ENCODE measurements at places on chromosomes 13 and 19. TPM values are rescaled to one million over a fixed set of nuclear protein-coding genes. Genes with fewer than 3 reads are reported as not detected.

- no peak for DNase-seq
Measured at GRCh38 chr13:110411688-110412059, 104.6 kb downstream of the COL4A2 start.

DNA sequence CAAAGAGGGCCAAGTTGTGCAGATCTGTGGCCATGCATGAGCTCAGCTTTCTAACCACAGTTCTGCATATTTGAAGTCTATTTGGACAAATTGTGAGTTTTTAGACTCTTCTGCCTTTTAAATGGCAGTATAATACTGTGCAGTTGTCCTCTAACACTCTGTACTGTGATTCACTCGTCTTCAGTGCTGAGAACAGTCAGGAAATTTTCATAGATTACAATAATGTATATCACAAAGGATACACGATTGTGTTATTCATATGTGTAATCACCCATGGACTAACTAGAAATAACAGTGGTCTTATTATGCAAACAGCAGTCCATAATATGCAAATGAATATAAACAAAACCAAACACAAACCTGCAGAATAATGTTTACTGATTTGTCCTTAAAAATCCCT is 259.1 kb downstream of the PCDH9 start:
- DNase-seq, result no peak

- peak; percentile 74 for DNase-seq
Measured at GRCh38 chr19:46529622-46530451, 34.2 kb upstream of the PNMA8B start.

DNA sequence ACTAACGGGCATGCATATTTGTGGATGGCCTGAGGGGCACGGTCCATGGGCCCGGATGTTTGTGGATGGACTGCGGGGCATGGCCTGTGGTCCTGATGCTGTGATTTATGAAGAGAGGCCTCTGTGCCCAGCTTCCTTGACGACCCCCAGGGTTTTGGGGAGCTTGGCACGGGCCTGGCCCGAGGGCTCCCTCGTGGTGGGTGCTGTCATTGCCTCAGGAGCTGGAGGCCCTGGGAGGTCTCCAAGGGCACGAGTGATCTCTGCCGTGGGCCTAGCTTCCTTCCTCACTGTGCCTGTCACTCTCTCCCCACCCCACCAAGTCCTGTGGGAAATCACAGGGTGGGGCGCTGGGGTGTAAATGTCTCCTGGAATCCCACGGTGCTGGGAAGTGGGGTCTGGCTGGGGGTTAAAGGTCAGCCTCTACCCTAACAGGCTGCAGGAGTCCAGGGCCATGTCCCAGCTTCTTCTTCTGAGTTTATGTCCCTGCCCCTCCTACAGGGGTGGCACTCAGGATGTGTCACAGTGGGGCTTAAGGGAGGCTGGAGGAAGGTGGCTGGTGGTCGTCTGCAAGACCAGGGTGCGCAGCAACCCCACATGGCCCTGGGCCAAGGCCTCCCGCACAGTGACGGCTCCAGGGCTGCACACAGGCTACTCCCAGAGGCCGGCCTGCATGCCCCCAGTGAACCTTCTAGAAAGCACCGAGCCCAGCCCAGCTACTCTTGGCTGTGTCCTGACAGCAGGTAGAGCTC is 27.6 kb upstream of the RANBP3 start:
- no peak for DNase-seq

DNA sequence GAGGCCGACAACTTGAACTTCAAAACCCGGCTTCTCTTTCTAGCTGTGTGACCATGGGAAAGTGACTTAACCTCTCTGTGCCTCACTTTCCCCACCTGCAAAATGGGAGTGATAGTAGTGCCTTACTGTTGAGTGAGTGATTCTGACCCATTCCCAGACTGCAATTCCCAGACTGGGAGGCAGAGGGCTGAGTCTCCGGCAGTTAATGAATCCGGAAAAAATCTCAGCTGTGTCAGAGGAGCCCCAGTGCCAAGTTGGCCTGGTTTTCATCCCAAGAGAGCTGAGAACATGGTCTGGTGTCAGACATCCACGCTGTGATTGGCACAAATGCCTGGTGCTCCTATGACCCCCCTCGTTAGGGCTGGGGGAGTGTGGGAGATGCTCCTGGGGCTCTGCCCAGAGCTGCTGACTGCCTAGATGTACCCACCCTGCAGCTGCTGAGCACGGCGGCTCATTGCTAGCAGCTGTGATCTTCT is 50.0 kb downstream of the PIN1 start:
- DNase-seq, result peak; percentile 87

KIR3DL1 gene
- polyA plus RNA-seq, result not detected

- DNase-seq, result no peak
Measured at GRCh38 chr13:51805925-51806324, 2.0 kb upstream of the DHRS12 start.

- DNase-seq, result no peak
Measured at GRCh38 chr13:67228031-67228430, 2.1 kb downstream of the PCDH9 start.

KLHL26 gene
- 5.4 TPM for polyA plus RNA-seq

KLK4 gene
- not detected for polyA plus RNA-seq

GRCh38 chr19:5826531-5827341 is 12.8 kb downstream of the FUT6 start:
- DNase-seq, result no peak

- no peak for DNase-seq
Measured at GRCh38 chr13:36965767-36966166, 33.4 kb downstream of the ALG5 start.

DNA sequence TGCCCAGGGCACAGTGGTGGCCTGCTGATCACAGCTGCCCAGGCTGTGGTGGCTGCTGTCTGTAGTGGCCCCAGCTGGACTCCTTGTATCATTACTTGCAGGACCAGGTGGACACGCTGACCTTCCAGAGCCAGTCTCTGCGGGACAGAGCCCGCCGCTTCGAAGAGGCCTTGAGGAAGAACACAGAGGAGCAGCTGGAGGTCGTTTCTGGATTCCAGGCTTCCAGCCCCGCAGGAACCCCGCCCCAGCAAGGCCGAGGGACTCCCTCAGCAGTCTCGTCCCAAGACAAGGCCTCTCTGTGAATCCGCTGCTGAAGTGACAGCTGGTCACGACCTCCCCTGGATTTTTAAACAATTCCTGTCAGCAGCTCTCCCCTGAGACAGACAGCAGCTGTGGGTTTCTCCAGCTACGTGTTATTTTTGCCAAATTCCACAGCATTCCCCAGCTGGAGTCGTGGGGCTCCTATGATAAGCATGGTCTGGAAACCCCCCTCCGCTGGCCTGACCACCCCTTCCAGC is 98.3 kb downstream of the SLC7A1 start:
- peak; percentile 74 for DNase-seq

GRCh38 chr13:101944521-101944920 is 457.3 kb downstream of the FGF14 start:
- DNase-seq, result no peak

ZNF8 gene
- polyA plus RNA-seq, result 5.7 TPM

- no peak for DNase-seq
Measured at GRCh38 chr19:15436826-15437110, 13.0 kb downstream of the WIZ start.

DNA sequence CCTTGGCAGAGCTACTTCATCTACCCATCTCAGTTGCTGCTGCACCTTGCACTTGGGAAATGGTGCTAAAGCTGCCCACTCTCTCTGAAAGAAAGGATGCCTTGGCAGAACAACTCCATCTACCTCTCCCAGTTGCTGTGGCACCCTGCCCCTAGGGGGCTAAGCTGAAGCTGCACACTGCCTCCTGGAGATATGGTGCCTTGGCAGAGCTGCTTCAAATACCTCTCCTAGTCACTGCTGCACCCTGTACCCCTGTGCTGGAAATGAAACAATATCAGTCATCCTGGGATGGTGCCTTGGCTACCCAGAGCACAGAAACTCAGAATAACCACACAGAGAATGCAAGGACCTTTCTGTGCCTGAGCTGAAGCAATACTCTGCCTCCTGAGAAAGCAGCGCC is 615.8 kb downstream of the DIAPH3 start:
- no peak for DNase-seq

- DNase-seq, result no peak
Measured at GRCh38 chr13:53501387-53501786, 472.8 kb downstream of the OLFM4 start.

GRCh38 chr19:45815481-45816216 is 541 bp upstream of the RSPH6A start:
- DNase-seq, result peak; percentile 60

- DNase-seq, result no peak
Measured at GRCh38 chr19:46205183-46205984, 24.2 kb upstream of the IGFL1 start.

- no peak for DNase-seq
Measured at GRCh38 chr13:66264971-66265370, 965.2 kb downstream of the PCDH9 start.

GRCh38 chr13:50529154-50529882 is 314.2 kb downstream of the DLEU7 start:
- peak; percentile 71 for DNase-seq

PPM1N gene
- polyA plus RNA-seq, result 1.4 TPM

STAP2 gene
- polyA plus RNA-seq, result 5.9 TPM

- DNase-seq, result no peak
Measured at GRCh38 chr13:24276306-24276705, 33.1 kb upstream of the C1QTNF9 start.

CEACAM6 gene
- 0.08 TPM for polyA plus RNA-seq

DNA sequence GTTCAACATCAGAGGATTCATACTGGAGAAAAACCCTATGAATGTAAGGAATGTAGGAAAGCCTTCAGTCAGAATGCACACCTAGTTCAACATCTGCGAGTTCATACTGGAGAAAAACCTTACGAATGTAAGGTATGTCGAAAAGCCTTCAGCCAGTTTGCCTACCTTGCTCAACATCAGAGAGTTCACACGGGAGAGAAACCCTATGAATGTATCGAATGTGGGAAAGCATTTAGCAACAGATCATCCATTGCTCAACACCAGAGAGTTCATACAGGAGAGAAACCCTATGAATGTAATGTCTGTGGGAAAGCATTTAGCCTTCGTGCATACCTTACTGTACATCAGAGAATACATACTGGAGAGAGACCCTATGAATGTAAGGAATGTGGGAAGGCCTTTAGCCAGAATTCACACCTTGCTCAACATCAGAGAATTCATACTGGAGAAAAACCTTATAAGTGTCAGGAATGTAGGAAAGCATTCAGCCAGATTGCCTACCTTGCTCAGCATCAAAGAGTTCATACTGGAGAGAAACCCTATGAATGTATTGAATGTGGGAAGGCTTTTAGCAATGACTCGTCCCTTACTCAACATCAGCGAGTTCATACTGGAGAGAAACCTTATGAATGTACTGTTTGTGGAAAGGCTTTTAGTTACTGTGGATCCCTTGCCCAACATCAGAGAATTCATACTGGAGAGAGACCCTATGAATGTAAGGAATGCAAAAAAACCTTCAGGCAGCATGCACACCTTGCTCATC is 15.4 kb downstream of the ZNF570 start:
- no peak for DNase-seq

- DNase-seq, result no peak
Measured at GRCh38 chr13:32600890-32601289, 14.6 kb downstream of the PDS5B start.

GRCh38 chr13:41461527-41462139 is 4.3 kb downstream of the RGCC start:
- DNase-seq, result no peak

GRCh38 chr13:99630269-99630898 is 129.1 kb downstream of the TM9SF2 start:
- no peak for DNase-seq

DNA sequence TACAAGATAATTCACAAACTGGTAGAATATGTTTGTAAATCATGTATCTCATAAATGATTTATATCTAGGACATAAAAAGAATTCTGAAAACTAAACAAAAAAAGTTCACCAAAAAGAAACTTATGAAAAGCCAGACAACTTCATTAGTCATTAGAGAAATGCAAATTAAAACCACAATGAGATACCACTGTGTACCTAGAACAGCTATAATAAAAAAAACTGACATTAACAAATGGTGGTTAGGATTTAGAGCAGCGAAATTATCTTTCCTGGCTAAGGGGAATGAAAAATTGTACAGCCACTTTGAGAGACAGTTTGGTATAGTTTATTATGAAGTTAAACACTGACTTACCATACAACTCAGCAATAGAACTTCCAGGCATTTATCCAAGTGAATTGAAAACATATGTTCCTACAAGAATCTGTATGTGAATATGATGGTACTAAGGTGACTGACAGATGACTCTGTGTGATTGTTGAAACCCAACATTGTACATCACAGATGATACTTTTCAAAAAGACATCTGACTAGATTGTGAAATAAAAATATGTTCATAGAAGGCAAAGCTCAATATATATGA is 41.8 kb downstream of the UGGT2 start:
- no peak for DNase-seq

DNA sequence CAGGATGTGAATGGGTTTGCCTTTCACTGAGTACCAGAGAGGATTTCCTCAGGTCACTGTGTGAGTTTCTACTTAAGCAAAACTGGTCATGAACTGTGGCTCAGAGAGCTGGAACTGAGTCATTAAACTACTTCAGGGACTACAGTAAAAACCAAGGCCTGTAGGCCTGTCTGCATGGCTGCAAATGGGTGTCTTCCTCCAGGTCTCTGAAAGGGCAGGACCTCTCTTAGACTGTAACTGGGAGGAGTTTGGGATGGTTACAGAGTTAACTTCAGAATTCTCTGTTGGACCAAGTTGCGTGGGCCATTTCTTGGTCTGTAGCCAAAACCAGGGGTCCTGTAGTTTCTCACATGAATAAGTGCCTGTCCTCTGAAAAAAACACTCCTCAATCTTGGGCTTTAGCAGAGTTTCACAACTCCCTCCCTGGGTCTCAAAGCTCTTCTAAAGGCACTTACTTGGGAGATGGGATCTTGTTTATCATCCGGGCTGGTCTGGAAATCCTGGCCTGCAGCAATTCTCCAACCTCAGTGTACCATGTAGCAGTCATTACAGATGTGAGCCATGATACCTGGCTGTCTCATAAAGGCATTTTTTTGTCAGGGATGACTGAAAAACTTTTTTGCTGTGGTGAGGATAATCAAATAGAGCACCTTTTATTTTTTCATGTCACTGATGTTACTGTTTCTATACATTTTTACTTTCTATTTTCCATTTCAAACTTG is 19.7 kb downstream of the ZNF714 start:
- no peak for DNase-seq

- no peak for DNase-seq
Measured at GRCh38 chr13:23350009-23350408, 83.5 kb downstream of the SACS start.

GRCh38 chr19:42521346-42522030 is 6.8 kb downstream of the CEACAM1 start:
- no peak for DNase-seq

CYP4F12 gene
- 1.8 TPM for polyA plus RNA-seq

- no peak for DNase-seq
Measured at GRCh38 chr19:11843722-11844121, 4.8 kb upstream of the ZNF439 start.

GRCh38 chr19:44680536-44680935 is 9.3 kb downstream of the CEACAM19 start:
- no peak for DNase-seq

PLK5 gene
- polyA plus RNA-seq, result 0.30 TPM

- DNase-seq, result no peak
Measured at GRCh38 chr13:59885076-59885475, 278.7 kb downstream of the DIAPH3 start.

- DNase-seq, result no peak
Measured at GRCh38 chr13:75178436-75178835, 303.5 kb downstream of the TBC1D4 start.

GRCh38 chr13:21344662-21345176 is 114.4 kb downstream of the ZDHHC20 start:
- DNase-seq, result no peak

Data from hindlimb muscle (tissue), 1 donor.